Large intestine (tissue), 12 donors: ENCODE measurements at places on chromosomes 5 and 9. TPM values are rescaled to one million over a fixed set of nuclear protein-coding genes. Genes with fewer than 3 reads are reported as not detected.

Gene PCDHB11
- polyA plus RNA-seq, result 1.1 TPM

Gene TXNDC8
- polyA plus RNA-seq, result not detected

Gene ADAMTSL1
- 3.6 TPM for polyA plus RNA-seq

- no peak for DNase-seq
These were observed 10.9 kb upstream of the NKD2 start for GRCh38 chr5:997711-998110.

DNA sequence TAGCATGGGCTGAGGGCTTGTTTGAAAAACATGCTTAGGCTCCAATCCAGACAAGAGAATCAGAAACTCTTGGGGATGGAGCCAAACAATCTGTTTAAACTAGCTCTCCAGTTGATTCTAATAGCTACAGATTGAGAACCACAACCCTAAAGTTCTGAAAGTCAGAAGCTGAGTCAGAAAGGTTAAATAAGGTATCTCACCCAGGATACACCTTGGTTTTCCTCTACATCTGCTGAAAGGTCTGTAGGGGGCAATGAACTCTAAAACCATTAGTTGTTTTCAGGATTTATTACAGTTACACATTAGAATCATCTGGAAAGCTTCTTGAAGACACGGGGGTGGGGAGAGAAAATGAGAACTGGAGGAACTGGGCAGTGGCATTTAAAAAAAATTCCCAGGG is 5.7 kb downstream of the GFM2 start:
- no peak for DNase-seq

- peak; percentile 80 for DNase-seq
These were observed 6.9 kb downstream of the ANXA6 start for GRCh38 chr5:151150471-151151262.

DNA sequence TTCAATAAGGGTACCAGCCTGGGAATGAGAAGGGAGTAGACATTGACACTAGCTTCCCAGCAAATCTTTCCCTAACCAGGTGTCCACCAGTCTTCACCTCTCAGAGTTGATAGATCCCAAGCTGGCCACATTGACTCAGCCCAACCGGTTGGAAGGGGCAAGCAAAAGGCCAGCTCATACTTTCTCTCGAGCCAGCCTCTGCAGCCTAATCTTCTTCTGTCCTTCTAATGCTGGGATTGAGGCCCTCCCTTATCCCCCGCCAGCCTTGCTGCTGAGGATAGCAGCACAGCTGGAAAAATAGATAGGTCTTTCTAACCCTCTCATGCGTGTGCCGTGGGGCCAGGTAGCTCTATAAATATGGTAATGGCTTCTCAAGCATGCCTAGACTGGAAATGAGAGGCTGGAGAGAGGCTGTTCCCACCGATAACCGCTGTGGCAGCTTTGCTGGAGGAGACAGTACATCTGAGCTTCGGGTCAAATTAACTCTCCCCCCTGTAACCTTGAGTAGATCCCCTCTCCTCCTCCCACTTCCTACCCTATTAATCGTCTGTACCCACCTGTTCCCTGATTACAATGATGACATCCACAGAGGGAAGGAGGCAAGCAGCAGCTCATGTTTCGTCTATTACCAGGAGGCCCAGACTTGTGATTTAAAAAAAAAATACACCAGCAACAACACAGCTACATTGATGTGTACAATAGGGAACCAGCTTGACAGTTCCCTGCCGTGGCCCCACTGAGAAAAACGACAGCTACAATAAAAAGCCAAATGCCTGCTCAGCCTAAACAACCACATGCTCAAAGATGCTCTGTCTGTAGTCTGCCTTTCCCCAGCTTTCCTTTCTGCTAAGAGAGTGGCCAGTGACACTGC is 219.9 kb upstream of the BRINP1 start:
- DNase-seq, result no peak

DNA sequence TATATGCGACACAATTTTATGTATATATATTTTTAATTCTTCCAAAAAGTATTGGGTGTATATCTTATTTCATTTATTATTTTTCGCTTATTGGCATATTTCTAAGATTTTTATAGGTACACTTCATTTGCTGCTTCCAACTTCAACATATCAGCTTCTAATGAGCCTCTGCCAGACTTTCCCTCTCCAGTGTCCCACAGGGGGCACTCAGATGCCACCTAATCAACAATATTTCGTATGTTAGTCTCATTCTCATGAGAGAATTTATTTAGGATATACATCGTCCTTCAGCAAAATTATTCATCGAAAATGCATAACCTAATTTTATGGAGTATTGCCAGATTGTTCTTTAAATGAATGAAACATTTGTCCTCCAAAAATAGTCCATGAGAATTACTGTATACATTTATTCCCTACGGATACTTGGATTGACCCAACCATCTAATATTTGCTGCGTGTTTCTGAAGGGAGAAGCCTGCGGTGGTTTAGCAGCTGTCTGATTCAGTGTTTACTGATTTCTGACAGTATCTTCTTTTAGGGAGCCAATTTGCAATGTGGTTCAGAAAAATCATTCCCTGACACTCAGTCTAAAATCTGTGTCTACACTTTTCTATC is 100.6 kb upstream of the SELENOP start:
- DNase-seq, result no peak

GRCh38 chr9:70466976-70467561 is 52.6 kb upstream of the KLF9 start:
- DNase-seq, result no peak
